ENCODE measurements at places on chromosomes 11 and 22.

DNA sequence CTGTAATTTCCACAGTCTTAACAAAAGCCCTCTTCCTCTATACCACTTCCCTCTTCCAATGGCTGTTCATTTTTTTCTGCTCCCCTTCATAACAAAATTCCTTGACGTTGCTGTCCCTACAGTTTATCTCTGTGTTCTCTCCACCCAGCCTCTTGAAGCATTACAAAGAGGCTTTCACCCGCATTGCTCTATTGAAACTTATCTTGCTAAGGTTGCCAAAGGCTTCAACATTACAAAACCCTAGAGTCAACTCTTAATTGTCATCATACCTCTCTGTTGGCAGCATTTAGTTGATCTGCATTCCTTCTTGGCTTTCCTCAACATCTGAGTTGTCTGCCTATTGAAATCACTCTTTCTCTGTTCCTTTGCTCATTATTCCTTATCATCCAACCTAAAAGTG, 1055.7 kb downstream of the JRKL start:
- DNase-seq = no peak

DNA sequence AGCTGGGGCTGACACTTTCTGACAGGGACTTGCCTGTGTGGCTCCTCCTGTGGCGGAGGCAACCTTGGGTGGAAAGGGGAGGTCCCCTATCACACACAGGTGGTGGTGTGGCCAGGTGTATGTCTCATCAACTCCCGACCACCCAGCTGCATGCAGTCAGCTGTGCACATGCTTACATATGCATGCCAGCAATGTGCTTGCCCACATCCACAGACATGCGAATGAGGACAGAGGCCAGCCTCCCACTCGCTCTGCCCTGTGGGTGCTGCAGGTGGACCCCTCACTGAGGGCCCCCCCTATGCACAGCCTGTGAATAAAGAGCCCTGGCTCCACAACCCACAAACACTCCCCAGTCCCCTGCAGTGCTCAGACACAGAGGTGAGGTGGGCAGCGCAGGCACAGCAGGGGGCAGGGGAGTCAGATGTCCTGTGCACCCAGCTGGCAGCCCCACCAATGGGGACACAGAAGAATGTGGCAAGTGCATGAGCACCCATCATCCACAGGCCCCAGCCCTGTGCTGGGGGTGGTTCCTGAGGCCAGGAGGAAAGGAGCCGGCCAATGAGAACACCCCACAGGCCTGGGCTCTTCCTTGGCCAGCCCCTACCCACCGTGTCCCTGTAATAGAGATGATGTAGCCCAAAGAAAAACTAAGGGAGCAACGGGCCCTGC, 9.5 kb downstream of the GNB1L start:
- DNase-seq = no peak

DNA sequence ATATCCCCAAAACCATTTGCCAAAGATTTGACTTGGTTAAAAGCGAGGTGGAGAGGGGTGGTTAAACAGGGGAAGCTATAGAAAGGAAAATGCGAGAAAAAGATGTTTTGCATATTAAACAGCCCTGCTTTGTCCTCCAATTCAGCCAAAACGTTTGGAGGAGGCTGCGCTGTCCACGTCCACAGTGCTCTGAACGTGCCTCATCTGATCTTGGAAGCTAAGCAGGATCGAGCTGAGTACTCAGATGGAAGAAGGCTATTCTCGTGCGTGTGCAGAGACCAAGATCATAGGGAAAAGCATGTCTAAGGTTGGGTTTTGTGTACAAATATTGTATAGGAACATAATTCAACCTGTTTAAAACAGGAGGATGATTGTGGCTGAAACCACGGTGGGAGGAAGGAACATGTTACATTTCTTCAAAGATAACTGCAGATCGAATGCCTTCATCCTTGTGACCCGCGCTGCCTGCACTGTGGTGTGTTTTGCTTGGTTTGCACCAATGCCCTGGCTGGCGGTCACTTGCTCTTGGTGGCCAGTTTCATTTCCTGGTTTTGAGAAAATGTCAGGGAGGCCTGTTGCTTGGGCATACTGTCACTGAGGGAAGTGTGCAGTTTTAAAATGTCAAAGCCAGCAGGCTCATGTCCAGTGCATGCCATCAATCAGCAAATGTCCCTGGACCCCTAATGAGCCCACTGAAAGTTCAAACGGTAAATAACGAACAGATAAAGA, 40.4 kb downstream of the FLI1 start:
- DNase-seq = no peak

- peak; percentile 70 for DNase-seq
Observed at GRCh38 chr11:8099291-8099899, 18.4 kb downstream of the TUB start.

DNA sequence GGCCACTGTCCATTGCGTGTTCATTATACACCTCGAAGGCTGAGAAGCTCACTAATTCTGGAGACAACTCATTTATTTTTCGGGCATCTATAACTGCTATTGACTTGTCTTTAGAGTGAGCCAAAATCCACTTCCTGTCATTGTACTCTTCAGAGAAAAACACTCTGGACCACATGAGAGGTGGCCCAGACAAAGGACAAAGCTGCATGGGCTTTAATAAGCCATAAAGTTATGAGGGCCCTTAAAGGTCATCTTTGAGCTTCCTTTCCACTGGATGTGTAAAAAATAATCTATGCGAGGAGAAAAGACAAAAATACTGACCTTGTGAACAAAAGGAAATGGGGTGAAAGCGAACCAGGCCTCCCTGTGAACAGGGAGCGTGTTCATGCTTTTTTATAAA, 63.5 kb upstream of the ZC3H12C start:
- DNase-seq = no peak

Measured in activated T-cell treated with anti-CD3 and anti-CD28 coated beads for 1 hour (primary cell).